B cell (primary cell): ENCODE measurements at places on chromosomes 7 and 10. TPM values are rescaled to one million over a fixed set of nuclear protein-coding genes. Genes with fewer than 3 reads are reported as not detected.
A peak's percentile ranks its signal among the peaks of the same experiment; 100 is the strongest.

DNA sequence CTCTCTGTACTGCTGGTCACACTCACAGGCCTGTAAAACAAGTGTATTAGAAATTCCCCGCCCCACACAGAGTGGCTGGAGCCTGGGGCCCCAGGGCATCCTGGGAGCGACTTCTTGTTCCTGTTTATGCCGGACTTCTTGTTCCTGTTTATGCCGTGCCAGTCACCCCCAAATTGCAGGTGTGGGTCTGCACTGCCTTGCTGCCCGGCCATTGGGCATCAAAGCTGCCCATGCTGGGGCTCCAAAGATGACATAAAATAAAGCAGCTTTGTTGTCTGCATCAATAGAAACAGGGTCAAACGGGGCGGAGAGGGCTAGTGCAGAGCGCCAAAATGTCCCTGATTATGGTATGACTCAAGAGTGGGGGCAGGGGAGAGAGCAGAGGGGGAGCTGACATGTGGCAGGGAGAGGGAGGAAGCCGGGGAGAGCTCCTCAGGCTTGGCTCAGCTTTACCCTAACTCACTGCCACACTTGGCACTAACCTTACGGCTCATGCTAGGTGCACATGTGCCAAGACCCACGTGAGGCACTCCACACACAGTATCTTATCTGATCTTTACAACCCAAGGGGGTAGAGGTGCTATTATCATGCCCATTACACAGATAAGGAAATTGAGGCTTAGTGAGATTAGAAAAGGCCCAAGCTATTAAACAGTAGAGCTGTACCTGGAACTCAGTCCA is 98.4 kb downstream of the PIP4K2A start:
- H3K36me3 ChIP-seq = no peaks in the 10 kb centered on the region
- no peaks in the 10 kb centered on the region for H3K27me3 ChIP-seq
- H3K27ac ChIP-seq = peak overlapping the region; percentile 87
- peaks cover 76% of the 10 kb centered on the region for H3K4me1 ChIP-seq
- DNase-seq = peak; percentile 72

GRCh38 chr10:98446661-98447221 is at the start of gene HPS1:
HPS1 (minus strand) TSS chr10:98446935; CDS start chr10:98443240, 3,695 bp downstream.
- no peaks in the 10 kb centered on the region for H3K27me3 ChIP-seq
- peaks cover 28% of the 10 kb centered on the region for H3K4me1 ChIP-seq
- H3K4me3 ChIP-seq = peak within 1 kb of the TSS; percentile 77
- peak; percentile 92 for DNase-seq
- peak within 1 kb of the TSS; percentile 94 for H3K27ac ChIP-seq

DNA sequence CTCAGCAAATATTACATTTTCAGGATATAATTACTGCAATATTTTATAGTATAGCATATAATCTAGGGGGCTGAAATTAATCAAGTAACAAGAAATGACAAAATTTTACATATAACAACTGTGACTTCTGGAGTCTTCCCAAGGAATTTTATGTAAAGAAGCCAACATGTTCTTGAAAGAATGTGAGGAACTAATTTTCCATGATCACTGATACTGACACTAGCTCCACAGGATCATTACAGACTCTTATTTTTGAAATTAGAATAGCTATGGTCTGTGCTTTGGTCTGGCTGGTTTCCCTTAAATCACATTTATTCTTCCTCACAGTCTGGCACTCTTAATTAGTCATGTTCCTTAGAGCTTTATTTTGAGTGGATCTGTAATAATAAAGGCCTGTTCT is 267.7 kb upstream of the SEMA3A start:
- no peaks in the 10 kb centered on the region for H3K27me3 ChIP-seq
- DNase-seq = no peak
- no peak overlapping the region for H3K4me3 ChIP-seq
- no peaks in the 10 kb centered on the region for H3K4me1 ChIP-seq
- no peaks in the 10 kb centered on the region for H3K36me3 ChIP-seq

DNA sequence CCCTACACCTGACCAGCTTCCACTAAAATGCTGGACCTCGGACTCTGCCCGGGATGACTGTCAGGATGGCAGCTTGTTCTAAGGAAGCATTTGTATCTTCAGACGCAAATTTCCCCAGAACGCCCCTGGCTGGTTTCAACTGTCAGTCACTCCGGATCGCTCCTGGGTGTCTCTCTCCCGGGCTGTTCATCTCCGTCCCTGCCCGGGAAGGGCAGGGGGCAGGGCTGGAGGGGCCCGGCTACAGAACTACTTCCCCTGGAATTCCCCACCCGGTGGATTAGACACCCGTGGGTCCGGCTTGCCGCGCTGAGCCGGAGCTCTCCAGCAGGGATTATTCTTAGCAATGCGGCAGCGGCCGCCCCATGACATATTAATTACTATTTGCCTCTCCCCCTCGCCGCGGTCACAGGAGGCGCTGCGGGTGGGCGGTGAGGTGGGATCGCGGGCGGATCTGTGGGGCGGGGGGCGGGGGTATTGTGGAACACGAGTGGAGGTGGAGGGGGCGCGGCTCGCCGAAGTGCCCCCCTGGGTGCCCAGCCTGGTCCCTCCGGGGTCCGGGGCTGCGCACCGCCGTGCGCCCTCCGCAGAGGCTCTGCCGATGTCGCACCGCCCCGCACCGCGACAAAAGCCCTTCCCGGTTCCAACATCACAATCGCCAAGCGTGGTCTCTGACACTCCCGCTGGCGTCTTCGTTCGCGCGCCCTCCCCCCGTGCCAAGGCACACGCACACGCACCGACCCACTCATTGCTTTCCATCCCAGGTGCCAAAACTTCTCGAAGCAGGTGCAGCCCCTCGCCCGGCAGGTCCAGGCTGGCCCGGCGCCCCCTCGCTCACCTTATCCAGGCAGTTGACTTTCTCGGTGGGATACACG is 276.1 kb upstream of the NEBL start:
- no peak overlapping the region for H3K4me3 ChIP-seq
- DNase-seq = no peak
- H3K27me3 ChIP-seq = no peaks in the 10 kb centered on the region
- H3K36me3 ChIP-seq = no peaks in the 10 kb centered on the region

CCDC172 gene
- not detected in 2 replicates for polyA plus RNA-seq

DNA sequence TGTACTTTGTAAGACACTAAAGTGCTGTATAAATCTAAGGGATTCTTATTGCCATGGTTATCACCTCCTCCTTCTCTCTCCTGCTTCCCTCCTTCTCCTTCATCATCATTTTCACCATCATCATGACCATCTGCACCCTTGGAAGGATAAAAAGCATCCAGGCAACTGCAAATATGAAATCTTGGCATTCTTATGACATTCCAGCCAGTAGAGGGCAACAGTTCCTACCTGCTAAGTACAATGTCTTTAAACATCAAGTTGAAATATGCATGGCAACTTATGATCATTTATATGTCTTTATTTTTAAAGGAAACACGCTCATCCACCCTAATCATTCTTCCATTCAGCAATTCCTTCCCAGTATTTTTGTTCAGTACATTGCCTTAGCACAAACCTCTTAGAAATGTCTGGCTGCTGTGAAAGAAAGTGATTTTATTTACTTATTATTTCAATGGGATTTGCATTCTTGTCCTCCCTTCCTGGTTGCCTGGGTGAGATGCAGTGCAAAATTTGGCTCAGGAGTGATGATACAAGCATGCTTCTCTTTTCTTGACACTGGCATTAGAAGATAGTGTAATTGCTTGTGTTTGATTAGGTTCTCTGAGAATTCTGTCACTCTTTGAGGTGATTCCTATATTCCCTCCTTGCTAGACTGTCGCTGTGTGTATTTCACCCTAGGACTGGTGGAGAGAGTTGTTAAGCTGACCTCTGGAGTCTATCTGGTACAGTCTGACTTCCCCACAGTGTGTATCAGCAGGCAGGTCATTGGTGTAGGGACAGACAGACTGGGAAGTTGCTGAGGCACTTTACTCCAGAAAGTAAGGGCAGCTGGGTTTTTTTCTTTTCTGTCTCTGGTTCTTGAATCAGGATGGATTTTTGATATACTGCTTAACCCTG is 188.5 kb upstream of the BMPER start:
- H3K36me3 ChIP-seq = no peaks in the 10 kb centered on the region
- no peak overlapping the region for H3K27ac ChIP-seq
- H3K4me3 ChIP-seq = no peak overlapping the region
- DNase-seq = no peak
- no peaks in the 10 kb centered on the region for H3K27me3 ChIP-seq

GRCh38 chr7:114799628-114800028 is 122.3 kb upstream of the MDFIC start:
- no peak overlapping the region for H3K4me3 ChIP-seq
- H3K36me3 ChIP-seq = no peaks in the 10 kb centered on the region
- peaks cover 3% of the 10 kb centered on the region for H3K27me3 ChIP-seq
- H3K27ac ChIP-seq = no peak overlapping the region
- no peaks in the 10 kb centered on the region for H3K4me1 ChIP-seq
- no peak for DNase-seq

DNA sequence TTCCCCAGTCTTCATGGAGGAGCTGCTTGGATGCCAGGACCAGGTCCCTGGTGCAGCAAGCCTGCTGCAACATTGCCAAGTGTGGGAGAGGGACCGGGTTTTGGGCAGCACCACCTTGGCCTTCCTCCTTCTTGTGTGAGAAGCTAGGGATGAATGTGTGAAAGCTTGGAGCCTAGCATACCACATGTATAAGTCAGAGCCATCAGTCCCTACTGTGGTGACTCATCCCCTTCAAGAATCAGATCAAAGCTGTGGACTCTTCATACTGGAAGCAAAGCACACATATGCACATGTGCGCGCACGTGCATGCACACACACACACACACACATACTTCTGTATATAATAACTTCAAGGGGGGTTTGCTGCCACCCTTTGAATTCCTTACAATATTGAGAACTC is 527.8 kb downstream of the LRMDA start:
- H3K27me3 ChIP-seq = no peaks in the 10 kb centered on the region
- no peak for DNase-seq
- no peak overlapping the region for H3K4me3 ChIP-seq
- no peaks in the 10 kb centered on the region for H3K4me1 ChIP-seq

GRCh38 chr7:1021366-1021765 is 23.0 kb upstream of the GPR146 start:
- DNase-seq = no peak
- H3K27me3 ChIP-seq = no peaks in the 10 kb centered on the region
- no peak overlapping the region for H3K27ac ChIP-seq
- H3K4me1 ChIP-seq = peaks cover 55% of the 10 kb centered on the region
- H3K36me3 ChIP-seq = no peaks in the 10 kb centered on the region
- no peak overlapping the region for H3K4me3 ChIP-seq

GRCh38 chr10:36725581-36726520 is 399.5 kb upstream of the ANKRD30A start:
- H3K27me3 ChIP-seq = no peaks in the 10 kb centered on the region
- no peaks in the 10 kb centered on the region for H3K36me3 ChIP-seq
- DNase-seq = peak; percentile 31
- no peak overlapping the region for H3K4me3 ChIP-seq
- no peak overlapping the region for H3K27ac ChIP-seq
